Activated gamma-delta T cell (primary cell): ENCODE measurements at places on chromosomes 1 and 21.

- DNase-seq, result no peak
These were observed 52.8 kb upstream of the TBX15 start for GRCh38 chr1:119040906-119041305.

GRCh38 chr1:67307251-67308060, at the start of gene IL12RB2:
TSS of gene IL12RB2 (plus strand) at chr1:67307873. CDS start at chr1:67320369, 12,496 bp downstream.
- peak; percentile 17 for DNase-seq

- DNase-seq, result no peak
These were observed 2.5 kb downstream of the LORICRIN start for GRCh38 chr1:153262070-153262366.

- DNase-seq, result no peak
These were observed 12.5 kb downstream of the GPR137B start for GRCh38 chr1:236154671-236155398.

DNA sequence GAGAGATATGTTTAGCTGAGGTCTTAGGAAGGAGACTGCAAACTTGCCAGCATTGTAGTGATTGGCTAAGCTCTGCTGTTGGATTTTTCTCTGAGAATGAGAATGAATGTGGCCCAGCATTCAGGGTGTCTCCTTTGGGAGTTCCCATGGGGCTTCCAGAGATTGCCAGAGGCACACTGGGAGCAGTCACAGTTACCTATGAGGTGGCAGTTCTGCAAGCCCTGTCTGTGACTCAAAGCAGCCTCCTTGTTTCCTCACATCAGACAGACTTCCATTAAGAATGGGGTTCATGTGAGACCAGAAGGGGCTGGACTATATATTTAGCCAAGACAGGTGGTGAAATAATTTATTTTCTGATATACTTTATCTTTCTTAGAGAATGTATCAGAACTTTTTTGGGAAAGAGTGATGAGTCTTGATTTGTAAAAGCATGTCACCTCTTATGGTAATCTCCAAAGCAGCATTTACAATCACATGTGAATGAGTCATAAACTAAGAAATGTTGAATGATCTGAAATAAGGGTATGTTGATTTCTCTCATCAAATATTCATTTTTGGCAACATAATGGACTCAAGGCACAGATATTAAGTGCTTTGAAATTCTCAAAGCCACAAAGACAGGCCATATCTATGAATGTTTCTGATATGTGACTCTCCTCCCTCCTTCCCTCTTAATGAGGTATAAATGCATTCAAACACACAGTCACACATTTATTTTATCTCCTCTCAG, 9.5 kb upstream of the SLC19A2 start:
- no peak for DNase-seq

- DNase-seq, result peak; percentile 52
These were observed at the start of gene SMG7 for GRCh38 chr1:183472488-183473216. TSS of gene SMG7 (plus strand) at chr1:183472499. CDS start at chr1:183472621, 122 bp downstream.

DNA sequence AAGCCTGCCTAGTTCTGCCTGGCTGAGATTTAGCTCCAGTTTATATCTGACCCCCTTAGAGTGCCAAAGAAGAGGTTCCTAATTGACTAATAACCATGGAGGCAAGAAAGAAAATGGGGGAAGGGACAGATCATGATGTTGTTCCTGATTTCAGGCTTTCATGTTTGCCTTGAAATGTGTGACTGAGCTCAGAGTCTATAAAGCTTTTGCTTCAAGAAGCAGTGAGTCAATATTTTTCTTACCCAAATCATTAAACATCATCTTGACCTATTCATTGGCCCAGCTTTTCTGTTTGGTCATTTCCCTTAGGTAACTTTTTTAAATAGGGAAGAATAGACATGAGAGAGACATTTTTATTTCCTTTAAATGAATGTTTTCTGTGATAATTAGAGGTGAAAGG, 55.9 kb downstream of the HHAT start:
- no peak for DNase-seq

- no peak for DNase-seq
These were observed 57.4 kb downstream of the GALNT2 start for GRCh38 chr1:230124186-230125128.

DNA sequence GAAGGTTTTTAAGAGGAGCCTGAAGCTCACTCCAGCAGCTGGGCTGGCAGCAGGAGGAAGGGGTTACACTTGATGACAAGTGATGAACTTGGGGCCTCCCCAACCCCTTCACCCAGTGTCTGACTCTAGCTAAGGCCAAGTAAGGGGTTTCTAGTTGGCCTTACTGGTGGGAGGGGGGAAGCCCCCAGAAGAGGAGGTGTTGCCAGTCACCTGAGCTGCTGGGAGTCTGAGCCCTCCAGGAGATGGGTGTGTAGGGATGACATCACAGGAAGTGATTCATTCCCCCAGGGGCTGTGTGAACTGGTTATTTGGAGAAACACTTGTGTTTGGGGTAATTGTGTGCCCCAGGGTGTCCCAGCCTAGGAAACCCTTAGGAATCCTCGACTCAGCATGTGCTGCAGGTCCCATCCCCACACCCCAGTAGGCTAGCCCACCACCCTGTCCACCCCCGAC, 3.1 kb downstream of the PADI1 start:
- DNase-seq, result no peak

GRCh38 chr21:15071009-15071408, 6.2 kb upstream of the NRIP1 start:
- no peak for DNase-seq

DNA sequence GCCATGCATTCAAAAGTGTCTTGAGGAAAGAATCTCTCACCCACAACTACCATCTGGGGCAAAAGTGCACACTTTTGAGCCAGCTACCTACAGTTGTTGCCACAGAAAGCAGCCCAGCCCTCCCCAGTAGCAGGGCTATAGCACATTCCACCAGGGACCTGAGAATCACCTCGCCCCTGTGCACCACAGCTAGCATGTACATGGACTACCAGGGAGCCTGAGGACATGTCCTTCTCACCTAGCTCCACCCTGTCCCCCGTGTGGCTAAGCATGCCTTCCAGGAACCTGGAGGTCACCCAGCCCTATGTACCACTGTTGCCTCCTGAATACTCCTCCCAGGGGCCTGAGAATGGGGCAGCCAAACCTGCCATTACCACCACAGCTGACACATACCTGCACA, 16.9 kb downstream of the SPRR2G start:
- no peak for DNase-seq

- no peak for DNase-seq
These were observed 6.3 kb upstream of the GPR25 start for GRCh38 chr1:200866521-200866920.

DNA sequence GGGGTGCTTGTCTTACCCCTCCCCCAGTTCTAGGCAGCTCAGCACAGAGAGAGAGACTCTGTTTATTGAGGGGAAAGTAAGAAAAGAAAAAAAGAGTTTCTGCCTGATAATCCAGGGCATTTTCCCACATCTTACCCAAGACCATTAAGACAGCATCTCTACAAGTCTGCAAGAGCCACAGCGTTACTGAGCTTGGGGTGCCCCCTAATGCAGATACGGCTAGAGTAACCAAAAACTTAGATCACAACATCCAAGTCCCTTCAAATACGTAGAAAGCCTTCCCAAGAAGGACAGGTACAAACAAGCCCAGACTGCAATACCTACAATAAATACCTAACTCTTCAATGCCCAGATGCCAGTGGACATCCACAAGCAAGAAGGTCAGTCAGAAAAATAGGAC, 6.2 kb upstream of the TEX50 start:
- DNase-seq, result no peak

DNA sequence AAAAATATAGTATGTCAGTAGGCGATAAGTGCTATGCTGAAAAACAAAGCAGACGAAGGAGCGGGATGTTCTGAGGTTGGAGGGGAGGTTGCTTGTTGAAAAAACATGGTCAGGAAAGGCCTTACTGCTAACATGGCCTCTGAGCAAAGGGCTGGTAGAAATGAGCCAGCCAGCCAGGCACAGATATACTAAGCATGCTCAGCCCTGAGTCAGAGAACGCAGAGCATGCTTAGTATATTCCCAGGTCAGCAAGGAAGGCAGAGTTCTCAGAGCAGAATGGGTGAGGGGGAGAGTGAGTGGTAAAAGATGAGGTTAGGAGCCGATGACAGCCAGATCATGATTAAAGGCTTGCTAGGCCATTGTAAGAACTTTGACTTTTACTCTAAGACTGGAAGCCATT, 36.7 kb downstream of the ZBTB40 start:
- no peak for DNase-seq

GRCh38 chr1:19273106-19273843, 15.3 kb downstream of the AKR7A3 start:
- DNase-seq, result no peak

DNA sequence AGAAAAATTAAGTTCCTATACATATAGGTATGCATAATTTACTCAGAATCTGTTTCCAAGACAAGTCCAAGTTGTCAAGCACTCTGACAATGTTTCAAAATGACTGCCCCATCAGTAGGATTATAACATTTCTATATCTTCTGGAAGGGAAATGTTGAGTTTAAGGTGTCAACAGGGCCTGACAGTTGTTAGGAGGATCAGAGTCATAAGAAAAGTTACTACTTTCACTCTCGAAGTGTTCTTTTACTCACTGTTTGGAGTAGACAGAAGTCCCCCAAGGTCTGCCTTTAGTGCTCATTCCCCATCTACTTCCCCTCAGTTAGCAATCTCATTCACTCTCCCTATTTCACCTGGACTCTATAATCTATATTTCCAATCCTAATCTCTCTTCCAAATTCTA, 20.6 kb upstream of the MAGI3 start:
- no peak for DNase-seq

GRCh38 chr1:84165601-84166000, 21.5 kb downstream of the PRKACB start:
- no peak for DNase-seq

GRCh38 chr1:207006914-207007313, 25.6 kb downstream of the C1orf116 start:
- DNase-seq, result no peak

- no peak for DNase-seq
These were observed 82.9 kb upstream of the CACYBP start for GRCh38 chr1:174916846-174917245.

GRCh38 chr1:54028306-54029251, 10.6 kb upstream of the LDLRAD1 start:
- DNase-seq, result no peak

- no peak for DNase-seq
These were observed 52.5 kb downstream of the LACTBL1 start for GRCh38 chr1:22920026-22920733.

- DNase-seq, result no peak
These were observed 9.8 kb downstream of the PPP2R5A start for GRCh38 chr1:212294983-212295382.

GRCh38 chr21:43665879-43666278, 6.5 kb downstream of the RRP1B start:
- no peak for DNase-seq
